ENCODE measurements at places on chromosomes 16 and 17.

DNA sequence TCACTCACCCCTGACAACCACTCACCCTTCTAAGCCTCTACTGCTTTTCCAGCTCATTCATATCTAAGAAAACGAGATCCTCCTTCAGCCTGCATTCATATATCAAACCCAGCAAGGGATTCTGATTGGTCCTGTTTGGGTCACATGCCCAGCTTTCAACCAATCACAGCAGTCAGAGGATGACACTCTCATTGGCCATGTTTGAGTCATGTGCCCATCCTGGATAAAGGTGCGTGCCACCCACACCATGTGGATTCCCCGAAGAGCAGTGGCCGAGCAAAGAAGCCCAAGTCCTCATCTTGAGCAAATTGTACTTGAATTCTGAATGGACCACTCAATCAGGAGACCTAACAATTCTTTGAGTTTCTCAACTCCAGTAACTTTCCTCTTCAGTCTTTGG, 45.0 kb downstream of the SCNN1G start:
- no peak for DNase-seq

- DNase-seq = no peak
Observed at GRCh38 chr16:1310832-1311200, 1.4 kb downstream of the UBE2I start.

DNA sequence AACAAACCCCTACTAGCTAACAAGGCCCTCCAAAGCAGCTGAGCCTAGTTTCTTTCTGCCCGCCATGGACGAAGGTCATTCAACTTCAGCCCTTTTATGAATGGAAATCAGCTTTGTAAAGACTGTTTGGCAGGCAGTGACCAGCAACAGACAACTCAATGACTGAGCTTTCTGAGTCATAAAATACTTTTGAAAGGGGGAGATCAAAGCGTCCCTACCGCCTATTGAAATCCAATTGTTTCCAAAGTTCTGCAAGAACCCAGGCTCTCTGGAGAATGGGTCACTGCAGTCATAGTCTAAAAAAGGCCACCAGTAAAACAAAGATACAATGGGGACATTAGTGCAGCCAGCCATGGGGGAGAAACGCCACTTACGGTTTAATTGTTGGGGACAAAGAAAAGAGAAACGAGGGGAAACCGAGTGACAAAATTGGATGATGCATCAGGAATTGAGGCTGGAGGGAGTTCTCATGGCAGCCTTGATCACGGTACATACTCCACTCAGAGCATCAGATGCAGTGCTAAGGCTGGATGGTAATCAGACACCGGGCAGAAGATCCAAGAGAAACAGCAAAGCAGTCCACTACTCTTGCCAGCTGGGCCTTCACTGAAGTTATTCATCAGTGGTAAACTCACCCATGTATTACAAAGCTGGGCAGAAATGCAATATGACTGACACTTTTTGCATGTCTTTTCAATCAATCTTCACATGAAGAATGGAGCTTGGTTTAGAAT, 9.8 kb downstream of the ADAMTS18 start:
- DNase-seq = no peak

DNA sequence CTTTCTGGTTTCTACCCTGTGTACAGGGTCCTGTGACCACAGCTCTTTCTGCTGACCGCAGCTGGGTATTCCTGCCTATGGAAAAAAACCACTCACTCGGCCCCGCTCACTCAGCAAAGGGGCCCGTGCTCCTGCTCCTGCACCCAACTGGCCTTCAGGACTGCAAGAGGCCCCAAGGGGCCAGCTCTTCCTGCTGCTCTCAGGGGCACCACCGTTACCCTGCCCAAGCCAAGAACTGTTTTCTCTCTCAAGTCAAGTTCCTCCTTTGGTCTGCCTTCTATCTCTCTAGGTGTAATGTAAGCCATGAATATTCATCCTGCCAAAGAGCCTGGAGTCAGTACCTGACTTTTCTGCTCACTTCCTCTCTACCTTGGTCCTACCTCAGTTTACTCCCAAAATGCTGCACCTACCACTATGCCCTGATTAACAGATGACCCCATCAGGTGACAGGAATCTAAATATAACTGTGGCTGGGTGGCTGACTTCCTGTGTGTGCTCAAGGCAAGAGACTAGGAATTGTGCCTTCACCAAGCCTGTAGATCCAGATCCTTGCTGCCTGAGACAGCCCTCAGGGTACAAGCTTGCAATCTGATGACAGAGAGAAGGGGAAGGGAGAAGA, 20.4 kb upstream of the SCIMP start:
- no peak for DNase-seq

DNA sequence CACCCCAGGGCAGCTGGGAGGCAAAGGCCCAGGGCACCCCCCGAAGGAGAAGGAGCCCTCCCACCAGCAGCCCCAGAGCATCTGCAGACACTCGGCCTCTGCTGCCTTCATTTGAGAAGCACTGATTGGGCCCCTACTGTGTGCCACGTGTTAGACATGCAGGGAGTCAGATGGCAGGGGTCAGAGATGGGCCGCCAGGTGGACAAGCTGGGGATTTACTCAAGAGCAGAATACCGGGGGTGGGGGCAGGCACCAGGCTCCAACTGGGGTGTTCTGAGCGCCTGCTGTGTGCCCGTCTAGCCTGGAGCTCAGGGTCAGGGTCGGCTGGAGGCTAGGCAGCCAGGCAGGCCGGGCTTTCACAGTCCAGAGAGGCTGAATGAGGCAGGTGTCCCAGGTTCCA, 18.7 kb downstream of the TPSG1 start:
- no peak for DNase-seq

GRCh38 chr17:71111460-71111859, 942.1 kb downstream of the KCNJ2 start:
- DNase-seq = no peak

DNA sequence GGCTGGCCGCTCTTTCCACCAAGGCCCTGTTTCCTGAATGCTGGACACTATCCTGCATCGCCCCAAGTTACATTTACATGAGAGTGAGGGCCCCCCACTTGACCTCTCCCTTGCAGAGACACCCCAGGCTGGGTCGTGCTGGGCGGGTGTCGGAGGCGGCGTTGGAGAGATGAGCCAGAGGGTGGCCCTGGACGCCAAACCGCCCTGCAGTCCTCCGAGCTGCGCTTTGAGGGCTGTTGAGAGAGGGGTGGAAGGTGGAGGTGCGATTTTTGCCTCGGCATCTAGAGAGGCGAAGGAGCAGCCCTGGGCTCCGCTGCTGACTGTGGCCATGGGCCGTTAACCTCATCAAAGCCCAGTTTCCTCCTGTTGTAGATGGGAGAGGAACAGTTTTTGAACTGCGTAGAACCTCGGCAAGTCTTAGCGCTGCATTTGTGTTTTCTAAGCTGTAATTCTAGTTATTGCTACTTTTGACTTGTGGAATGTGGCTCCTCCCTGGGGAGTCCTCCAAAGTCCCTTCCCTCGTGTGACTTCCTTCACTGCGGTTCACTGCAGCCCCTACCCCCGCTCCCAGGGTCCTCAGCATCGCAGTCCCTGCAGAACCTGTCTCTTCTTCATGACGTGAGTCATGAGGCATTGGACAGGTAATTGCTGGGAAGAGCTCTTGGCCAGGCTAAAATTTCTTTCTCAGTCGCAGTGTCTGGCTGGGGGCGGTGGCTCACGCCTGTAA, 986 bp upstream of the ELOB start:
- no peak for DNase-seq

- no peak for DNase-seq
Observed at GRCh38 chr17:2089021-2089422, 34.1 kb downstream of the HIC1 start.

- DNase-seq = no peak
Observed at GRCh38 chr16:66344533-66345145, 21.9 kb upstream of the CDH5 start.

DNA sequence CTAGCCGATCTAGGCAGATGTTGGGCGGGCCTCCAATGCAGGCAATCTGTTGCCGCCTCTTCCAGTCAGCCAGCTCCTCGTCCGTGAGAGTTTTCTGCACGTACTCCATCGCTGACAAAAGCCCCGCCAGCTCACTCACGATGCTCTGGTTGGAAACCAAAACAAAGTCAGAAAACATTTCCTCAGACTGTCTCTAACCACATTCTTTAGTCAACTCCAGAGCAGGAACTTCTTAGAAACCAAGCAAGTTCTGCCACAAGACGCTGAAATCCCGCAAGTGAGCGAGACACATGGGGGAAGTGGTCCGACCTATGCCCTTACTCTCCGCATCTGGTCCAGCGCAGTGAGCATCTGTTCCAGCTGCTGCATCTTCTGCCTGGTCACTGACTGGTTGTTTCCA, 49.1 kb downstream of the STAT5A start:
- no peak for DNase-seq

GRCh38 chr16:2328428-2328827, 12.1 kb downstream of the ABCA3 start:
- DNase-seq = no peak

GRCh38 chr16:88737298-88738150, 31.2 kb downstream of the CTU2 start:
- peak; percentile 22 for DNase-seq

- peak; percentile 42 for DNase-seq
Observed at GRCh38 chr17:29566473-29567303, at the start of gene ABHD15. Gene ABHD15, minus strand, starts transcription at chr17:29567037. Its CDS starts 71 bp downstream, at chr17:29566966.

GRCh38 chr16:52617591-52617990, 70.6 kb upstream of the TOX3 start:
- DNase-seq = no peak

GRCh38 chr16:50668368-50669008, 12.6 kb downstream of the SNX20 start:
- DNase-seq = no peak

GRCh38 chr16:15457958-15458357, 23.6 kb downstream of the BMERB1 start:
- DNase-seq = no peak

DNA sequence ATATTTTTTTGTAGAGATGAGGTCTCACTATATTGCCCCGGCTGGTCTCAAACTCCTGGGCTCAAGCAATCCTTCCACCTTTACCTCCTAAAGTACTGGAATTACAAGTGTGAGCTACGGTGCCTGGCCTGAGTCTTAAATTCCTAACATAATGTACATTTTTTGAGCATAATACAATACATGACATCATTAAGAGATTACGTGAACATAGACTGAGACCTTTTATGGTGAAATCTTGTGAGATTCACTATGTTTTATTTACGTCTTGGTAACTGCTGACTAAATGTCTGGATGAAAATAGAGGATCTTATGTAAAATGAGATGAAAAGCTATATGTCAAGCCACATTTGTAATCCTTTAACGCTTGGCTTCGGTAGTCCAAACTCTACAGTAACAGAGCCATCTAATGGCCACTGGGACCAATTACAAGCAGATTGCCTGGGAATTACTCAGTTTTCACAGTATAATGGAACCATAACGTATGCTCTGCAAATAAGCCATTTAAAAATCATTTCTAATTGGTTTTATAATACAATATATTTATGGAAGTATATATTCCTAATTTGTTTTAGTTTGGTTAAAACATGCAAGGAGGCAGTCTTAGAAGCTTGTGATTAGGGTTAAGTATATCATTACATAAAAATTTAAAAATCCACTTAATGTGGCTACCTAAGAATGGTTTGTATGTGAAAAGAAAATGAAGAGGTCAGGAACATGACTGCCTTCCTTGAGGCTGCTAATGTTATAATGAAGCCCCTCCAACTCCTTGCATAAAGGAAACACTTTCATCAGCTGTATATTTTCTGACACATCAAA, 8.1 kb upstream of the EFCAB13 start:
- peak; percentile 77 for DNase-seq

GRCh38 chr17:3773511-3773910, 27.5 kb downstream of the ITGAE start:
- no peak for DNase-seq

Measured in NCI-H2081 (cell line).